NCI-H187 (cell line): ENCODE measurements at places on chromosomes 16 and 17.

- DNase-seq, result no peak
These were observed 11.3 kb upstream of the SKAP1 start for GRCh38 chr17:48441231-48441711.

DNA sequence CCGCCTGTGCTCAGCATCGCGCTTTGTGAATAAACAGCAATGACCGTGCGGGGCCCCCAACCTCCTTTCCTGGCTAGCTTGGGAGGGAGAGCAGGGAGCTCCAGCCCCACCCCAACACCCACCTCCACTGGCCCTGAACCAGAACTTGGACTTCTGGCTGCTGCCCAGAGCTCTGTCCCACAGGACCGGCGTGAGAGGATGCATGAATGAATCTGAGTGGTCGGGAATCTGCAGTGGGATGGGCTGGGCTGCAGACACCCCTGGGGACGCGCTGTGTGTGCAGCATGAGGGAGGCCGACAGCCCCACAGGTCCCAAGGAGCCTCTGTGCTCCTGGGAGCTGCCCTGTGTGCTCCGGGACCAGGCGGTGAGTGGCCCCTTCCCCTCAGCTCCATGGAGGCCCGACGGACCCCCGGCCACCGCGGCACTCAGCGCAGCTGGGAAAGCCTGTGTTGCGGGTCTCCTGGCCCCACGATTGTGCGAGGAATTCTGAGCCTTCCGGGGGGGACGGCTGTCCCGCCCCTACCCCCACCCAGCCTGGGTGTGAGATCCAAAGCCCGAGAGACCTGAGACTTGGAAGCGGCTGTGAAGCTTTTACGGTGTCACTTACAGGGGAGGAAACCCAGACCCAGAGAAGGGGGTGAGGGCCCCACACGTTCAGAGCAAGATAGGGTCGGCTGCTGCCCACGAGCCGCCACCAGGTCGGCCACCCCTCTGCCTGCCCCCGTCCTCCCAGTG lies 5.4 kb downstream of the PIEZO1 start:
- DNase-seq, result no peak

DNA sequence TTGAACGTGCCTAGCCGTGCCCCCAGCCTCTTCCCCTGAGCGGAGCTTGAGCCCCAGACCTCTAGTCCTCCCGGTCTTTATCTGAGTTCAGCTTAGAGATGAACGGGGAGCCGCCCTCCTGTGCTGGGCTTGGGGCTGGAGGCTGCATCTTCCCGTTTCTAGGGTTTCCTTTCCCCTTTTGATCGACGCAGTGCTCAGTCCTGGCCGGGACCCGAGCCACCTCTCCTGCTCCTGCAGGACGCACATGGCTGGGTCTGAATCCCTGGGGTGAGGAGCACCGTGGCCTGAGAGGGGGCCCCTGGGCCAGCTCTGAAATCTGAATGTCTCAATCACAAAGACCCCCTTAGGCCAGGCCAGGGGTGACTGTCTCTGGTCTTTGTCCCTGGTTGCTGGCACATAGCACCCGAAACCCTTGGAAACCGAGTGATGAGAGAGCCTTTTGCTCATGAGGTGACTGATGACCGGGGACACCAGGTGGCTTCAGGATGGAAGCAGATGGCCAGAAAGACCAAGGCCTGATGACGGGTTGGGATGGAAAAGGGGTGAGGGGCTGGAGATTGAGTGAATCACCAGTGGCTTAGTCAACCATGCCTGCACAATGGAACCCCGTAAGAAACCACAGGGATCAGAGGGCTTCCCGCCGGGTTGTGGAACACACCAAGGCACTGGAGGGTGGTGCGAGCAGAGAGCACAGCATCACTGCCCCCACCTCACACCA lies 724 bp downstream of the GAA start:
- DNase-seq, result no peak

DNA sequence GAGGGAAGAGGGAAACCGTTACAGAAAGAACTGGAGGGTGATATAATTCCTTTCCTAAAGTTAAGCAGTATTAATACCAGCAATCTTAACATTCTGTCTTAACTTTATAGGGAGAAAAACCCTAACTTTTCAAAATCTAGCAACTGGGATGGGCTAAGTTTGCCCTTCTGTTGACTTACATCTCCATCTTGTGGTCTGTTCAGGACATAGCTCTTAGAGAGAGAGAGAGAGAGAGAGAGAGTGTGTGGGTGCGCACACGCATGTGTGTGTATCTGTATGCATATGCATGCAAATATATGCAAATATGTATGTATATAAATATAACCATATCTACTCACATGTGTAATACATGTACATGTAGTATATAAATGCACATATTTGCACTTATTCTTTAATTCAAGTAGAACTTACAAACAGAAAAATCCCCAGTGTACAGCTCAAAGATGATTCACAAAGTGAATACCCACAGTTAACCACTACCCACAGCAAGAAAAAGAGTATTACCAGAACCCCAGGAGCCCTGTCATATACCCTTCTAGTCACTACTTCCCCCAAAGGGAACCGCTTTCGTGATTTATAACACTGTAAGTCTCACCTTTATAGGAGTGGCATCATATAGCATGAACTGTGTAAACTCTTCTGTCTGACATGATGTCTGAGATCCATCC lies 46.5 kb downstream of the STX8 start:
- no peak for DNase-seq

DNA sequence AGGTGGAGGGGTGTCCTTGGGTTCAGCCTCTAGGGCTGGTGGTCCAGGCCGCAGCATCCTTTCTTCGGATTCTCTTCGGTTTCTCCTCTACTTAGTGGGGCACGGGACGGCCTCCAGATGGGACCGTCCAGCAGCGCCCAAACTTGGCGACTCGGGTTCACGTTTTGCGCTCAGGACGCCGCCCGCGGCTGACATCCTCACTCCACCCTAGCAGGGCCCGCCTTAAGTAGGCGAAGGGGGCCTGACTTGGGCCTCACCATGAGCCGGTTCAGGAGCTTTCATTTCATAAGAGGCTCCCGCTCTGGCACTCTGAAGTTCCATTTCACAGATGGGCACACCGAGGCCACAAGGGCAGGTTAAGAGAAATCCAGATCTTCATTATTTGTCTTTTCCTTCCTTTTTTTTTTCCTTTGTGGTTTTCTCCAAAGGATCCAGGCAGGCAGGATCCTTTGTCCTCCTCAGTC lies 141.2 kb downstream of the SEC14L1 start:
- DNase-seq, result no peak

DNA sequence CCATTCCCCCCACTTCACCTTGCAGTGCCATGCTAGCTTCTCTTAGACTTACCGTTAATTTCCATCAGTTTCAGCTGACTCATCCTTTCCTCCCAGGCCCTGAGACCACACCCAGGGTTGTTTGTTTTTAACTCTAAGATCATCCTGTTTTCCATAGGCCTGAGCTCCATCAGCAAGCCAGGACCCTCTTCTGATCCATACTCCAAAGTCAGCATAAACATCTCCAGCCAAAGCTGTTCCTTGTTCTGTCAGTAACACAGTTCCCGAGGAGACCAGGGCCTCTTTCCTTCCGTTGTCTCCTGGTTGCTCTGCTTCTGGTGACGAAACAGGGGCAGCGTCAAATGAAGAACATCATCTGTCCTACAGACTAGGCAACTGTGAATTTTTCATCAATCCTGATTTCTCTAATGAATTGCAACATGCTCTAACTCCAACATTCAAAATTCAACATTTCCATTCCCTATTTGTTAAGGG lies 83.8 kb upstream of the HNF1B start:
- DNase-seq, result no peak

- DNase-seq, result no peak
These were observed 72.9 kb downstream of the HS3ST3B1 start for GRCh38 chr17:14373614-14374259.
